H1 (cell line): ENCODE measurements at places on chromosomes 12 and 14.

DNA sequence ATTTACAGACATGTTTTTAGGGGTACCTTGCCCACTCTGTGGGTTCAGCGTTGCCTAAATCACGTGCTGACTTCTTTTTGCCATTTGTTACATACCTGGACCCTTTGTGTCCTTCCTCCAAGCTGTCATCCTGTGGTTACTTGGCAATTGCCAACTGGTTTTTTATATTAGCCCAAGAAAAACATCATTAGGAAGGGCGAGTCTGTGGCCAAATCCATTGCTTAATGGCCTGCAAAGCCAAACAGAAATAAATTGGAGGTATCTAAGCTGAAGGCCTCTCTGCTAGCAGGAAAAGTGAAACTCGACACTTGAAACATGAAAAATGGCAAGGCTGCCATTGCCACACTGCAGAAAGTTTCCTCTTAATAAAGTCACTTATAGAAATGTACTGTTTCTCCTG, 190.4 kb downstream of the NUAK1 start:
- no peak overlapping the region for H3K27ac ChIP-seq
- H3K4me1 ChIP-seq, result no peaks in the 10 kb centered on the region
- no peak overlapping the region for H3K4me3 ChIP-seq

- DNase-seq, result peak; percentile 87
- no peaks in the 10 kb centered on the region for H3K36me3 ChIP-seq
- no peak overlapping the region for H3K27ac ChIP-seq
- no peak overlapping the region for H3K4me3 ChIP-seq
Observed at GRCh38 chr12:100404769-100405407, 48.0 kb downstream of the SLC17A8 start.

GRCh38 chr14:90444077-90444696, 47.4 kb downstream of the CALM1 start:
- H3K27ac ChIP-seq, result no peak overlapping the region
- H3K27me3 ChIP-seq, result no peaks in the 10 kb centered on the region
- H3K4me3 ChIP-seq, result no peak overlapping the region
- no peak for DNase-seq

- no peaks in the 10 kb centered on the region for H3K4me1 ChIP-seq
- H3K27me3 ChIP-seq, result no peaks in the 10 kb centered on the region
- H3K36me3 ChIP-seq, result peaks cover 6% of the 10 kb centered on the region; the same call in 1 of the 2 replicates
- H3K27ac ChIP-seq, result no peak overlapping the region
- no peak for DNase-seq
- no peak overlapping the region for H3K4me3 ChIP-seq
Observed at GRCh38 chr12:21631367-21631766, 26.3 kb downstream of the LDHB start.

- no peaks in the 10 kb centered on the region for H3K36me3 ChIP-seq
- peaks cover 34% of the 10 kb centered on the region for H3K27me3 ChIP-seq
- H3K4me1 ChIP-seq, result no peaks in the 10 kb centered on the region
Observed at GRCh38 chr14:65502676-65503124, 90.2 kb downstream of the FUT8 start.

DNA sequence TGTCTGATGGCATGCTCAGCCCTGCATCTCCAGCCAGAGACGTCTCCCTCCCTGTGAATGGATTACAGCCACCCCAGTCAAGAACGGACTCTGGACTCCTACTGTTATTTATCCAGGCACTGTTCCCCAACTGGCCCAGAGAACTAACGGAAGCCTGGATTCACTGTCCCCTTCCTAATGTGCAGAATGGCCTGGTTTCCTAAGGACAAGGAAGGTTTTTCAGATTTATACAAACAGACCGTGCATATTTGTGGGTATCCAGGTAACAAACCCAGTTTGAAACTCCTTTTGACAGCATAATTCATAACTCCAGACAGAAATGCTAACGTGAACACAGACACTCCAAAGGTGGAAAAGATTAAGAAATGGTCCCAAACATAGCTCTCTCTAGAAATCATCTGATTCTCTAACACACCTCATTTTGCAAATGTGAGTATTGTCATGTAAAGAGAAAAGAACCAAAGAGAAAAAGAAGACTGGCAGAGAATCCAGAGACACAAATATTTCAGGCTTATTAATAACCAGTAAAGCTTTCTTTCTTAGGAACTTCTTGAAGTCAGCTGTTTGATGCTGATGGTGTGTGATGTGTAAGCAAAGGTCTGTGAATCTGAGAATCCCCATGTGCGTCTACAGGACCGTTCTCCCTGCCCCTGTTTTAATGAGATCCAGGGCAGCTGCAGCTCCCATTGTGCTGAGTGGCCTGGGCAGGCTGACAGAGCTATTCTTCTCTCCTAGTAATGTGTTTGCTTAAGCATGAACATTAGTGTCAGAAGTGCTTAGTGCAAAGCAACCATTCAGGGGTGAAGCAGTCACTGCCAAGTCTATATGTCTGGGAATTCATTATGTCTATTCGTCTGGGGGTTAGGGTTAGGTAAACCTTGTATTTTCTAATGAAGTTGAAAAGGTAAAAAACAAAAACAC, 86.8 kb upstream of the HIF1A start:
- peaks cover 27% of the 10 kb centered on the region for H3K4me1 ChIP-seq
- no peak for DNase-seq
- no peaks in the 10 kb centered on the region for H3K27me3 ChIP-seq

GRCh38 chr12:19273482-19274330, 144.2 kb downstream of the PLEKHA5 start:
- H3K4me3 ChIP-seq, result no peak overlapping the region
- no peak for DNase-seq
- no peak overlapping the region for H3K27ac ChIP-seq
- H3K4me1 ChIP-seq, result no peaks in the 10 kb centered on the region
- H3K36me3 ChIP-seq, result peaks cover 56% of the 10 kb centered on the region
- no peaks in the 10 kb centered on the region for H3K27me3 ChIP-seq

DNA sequence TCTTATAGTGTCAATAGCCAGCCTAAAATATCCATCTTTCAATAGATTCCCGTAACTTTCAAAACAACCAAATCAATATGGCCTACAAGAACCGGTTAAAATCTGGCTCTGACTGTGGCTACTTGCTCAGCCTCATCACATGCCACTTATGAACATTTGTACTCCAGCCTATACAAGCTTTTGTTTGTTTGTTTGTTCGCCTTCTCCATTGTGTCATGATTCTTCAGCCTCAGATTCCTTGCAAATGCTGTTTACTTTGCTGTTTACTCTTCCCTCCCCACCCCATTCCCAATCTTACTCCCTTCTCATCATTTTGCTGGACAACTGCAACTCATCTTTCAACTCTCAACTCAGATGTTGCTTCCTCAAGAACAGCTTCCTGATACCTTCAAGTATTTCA, 161.2 kb downstream of the CAPZA3 start:
- no peaks in the 10 kb centered on the region for H3K36me3 ChIP-seq
- H3K27me3 ChIP-seq, result no peaks in the 10 kb centered on the region
- DNase-seq, result no peak
- H3K4me3 ChIP-seq, result no peak overlapping the region

DNA sequence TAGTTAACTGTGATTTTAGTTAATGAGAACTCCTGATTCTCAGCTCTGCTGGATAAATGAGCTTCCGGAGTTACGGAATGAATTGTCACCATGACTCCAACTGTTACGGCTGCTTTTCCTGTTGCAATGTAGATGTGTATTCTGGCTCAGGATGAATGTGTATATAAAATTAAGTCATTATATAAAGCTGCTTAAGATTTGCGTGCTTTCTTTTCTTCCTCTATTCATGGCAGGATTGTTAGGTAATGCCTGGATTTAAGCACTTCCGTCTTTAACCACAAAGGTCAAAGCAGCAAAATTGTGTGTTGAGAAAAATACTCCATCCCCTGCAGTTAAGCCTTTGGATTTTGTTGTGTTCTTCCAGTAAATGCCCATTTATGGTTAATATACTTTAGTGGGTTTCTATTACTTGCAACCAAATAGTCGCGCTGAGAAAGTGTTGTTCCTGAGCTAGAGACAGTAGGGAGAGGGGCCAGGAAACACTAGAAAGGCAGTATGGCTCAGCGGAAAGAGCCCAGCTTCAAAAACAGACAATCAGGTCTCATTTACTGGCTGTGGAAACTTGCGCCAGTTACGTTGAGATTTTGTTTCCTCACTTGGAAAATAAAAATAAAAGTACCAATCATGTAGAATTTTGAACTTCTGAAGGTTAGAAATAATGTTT, 9.4 kb upstream of the CCDC175 start:
- H3K4me1 ChIP-seq, result no peaks in the 10 kb centered on the region
- no peaks in the 10 kb centered on the region for H3K27me3 ChIP-seq
- H3K4me3 ChIP-seq, result no peak overlapping the region
- no peak for DNase-seq
- no peaks in the 10 kb centered on the region for H3K36me3 ChIP-seq

DNA sequence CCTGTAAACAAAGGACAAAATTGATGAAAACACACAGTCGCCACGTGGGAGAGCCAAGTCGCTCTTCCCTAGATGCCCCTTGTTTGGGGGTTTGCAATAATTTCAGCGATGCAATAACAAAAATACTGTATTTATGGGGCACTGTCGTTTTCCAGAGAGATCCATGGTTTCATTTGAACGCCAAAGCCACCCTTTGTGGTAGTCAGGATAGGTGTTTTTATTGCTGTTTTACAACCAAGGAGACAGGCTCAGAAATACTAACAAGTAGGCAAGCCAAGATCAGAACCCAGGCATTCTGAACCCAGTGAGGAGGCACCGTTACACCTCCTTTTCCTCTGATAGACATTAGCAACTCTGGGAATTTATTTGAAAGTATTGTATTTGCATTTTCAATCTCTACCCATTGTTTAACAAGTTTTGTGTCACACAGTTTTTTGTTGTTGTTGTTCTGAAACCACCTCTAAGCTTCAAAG, 831 bp upstream of the BTBD7 start:
- H3K27ac ChIP-seq, result peak overlapping the region; percentile 33
- H3K4me3 ChIP-seq, result peak overlapping the region; percentile 80
- H3K27me3 ChIP-seq, result no peaks in the 10 kb centered on the region
- H3K4me1 ChIP-seq, result peaks cover 11% of the 10 kb centered on the region

- no peaks in the 10 kb centered on the region for H3K36me3 ChIP-seq
- no peaks in the 10 kb centered on the region; the same call in 1 of the 2 replicates for H3K4me1 ChIP-seq
- no peak for DNase-seq
- H3K27ac ChIP-seq, result no peak overlapping the region
Observed at GRCh38 chr14:62934439-62934838, 110.8 kb downstream of the KCNH5 start.

- no peak overlapping the region for H3K27ac ChIP-seq
- DNase-seq, result no peak
- H3K27me3 ChIP-seq, result no peaks in the 10 kb centered on the region
- no peak overlapping the region for H3K4me3 ChIP-seq
Observed at GRCh38 chr14:34642595-34642994, 12.6 kb upstream of the SNX6 start.

DNA sequence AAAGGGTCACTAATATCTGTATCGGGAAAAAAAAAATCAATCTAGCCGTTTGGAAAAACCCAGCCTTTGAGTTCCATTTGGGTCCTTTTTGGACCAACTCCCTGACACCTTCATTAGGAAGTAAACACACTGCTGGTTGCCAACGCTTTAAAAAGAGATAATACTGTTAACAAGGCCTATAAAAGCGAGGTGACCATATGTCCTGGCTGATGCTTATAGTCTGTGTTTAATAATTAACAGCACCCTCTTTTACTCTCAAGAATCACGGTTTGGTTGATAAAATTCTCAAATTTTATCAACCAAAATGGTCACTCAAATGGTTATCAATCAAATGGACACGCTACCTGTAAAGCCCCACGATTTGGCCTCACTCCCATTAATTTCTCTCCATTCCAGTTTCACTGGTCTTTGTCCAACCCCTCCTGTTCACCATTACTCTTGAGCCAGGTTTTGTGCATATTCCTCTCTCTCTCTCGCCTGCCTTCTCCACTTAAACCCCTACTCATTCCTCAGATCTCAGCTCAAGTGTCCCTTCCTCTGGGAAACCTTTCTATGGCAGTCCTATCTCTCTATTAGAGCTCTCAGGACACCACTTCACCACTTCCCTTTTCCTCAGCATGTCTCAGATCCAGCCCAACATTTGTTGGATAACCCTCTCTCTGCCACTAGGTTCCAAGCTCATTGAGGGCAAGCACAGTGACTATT, 9.5 kb downstream of the BTG1 start:
- no peaks in the 10 kb centered on the region for H3K36me3 ChIP-seq
- H3K4me3 ChIP-seq, result no peak overlapping the region
- H3K27me3 ChIP-seq, result no peaks in the 10 kb centered on the region

DNA sequence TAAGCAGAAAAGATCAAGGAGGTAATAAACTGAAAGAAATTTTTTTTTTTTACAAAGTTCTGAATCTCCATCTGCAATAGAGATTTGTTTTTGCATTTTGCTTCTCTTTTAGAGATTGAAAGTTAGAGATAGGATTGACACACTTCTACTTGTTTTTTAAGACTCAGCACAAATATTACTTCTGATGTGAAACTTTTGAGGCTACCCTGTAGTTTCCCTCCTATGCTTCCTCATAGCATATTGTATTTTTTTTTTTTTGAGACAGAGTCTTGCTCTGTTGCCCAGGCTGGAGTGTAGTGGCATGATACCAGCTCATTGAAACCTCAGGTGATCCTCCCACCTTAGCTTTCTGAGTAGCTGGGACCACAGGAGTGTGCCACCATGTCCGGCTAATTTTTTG, 32.1 kb upstream of the SGPP1 start:
- no peaks in the 10 kb centered on the region for H3K36me3 ChIP-seq
- H3K27ac ChIP-seq, result no peak overlapping the region
- no peaks in the 10 kb centered on the region for H3K4me1 ChIP-seq
- DNase-seq, result no peak
- H3K27me3 ChIP-seq, result no peaks in the 10 kb centered on the region

GRCh38 chr12:56014205-56014604, 6.6 kb upstream of the IKZF4 start:
- no peak overlapping the region for H3K4me3 ChIP-seq
- no peaks in the 10 kb centered on the region for H3K27me3 ChIP-seq
- no peak overlapping the region for H3K27ac ChIP-seq
- H3K4me1 ChIP-seq, result no peaks in the 10 kb centered on the region

DNA sequence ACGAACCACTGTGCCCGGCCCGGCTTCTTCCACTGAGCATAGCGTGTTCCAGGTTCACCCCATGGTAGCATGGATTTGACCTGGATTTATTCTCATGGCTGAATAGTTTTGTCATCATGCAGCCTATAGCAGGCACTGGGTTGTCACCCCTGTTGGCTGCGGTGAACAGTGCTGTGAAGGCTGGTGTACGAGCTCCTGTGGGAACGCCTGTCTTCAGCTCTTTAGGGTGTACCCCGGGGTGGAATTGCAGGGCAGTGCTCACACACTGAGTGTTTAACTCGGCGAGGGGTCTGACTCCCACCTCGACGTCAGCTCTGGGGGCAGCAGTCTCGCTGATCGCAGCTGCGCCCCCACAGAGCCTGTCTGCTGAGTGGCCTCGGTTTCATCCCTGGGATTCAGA, 15.3 kb downstream of the MMP17 start:
- no peak for DNase-seq
- no peak overlapping the region for H3K4me3 ChIP-seq
- H3K27me3 ChIP-seq, result no peaks in the 10 kb centered on the region
- H3K36me3 ChIP-seq, result peaks cover 20% of the 10 kb centered on the region
- no peak overlapping the region for H3K27ac ChIP-seq

- no peaks in the 10 kb centered on the region for H3K4me1 ChIP-seq
- DNase-seq, result no peak
- no peak overlapping the region for H3K27ac ChIP-seq
- H3K27me3 ChIP-seq, result no peaks in the 10 kb centered on the region
- no peak overlapping the region for H3K4me3 ChIP-seq
Observed at GRCh38 chr14:60067882-60068281, 23.8 kb upstream of the PCNX4 start.
